Osteocyte (in vitro differentiated cells): ENCODE measurements at places on chromosomes 6 and 20. TPM values are rescaled to one million over a fixed set of nuclear protein-coding genes. Genes with fewer than 3 reads are reported as not detected.

GRCh38 chr6:169862892-169863525 is 111.6 kb downstream of the ERMARD start:
- no peak overlapping the region for H3K4me3 ChIP-seq
- H3K27ac ChIP-seq, result no peak overlapping the region
- no peaks in the 10 kb centered on the region for H3K36me3 ChIP-seq
- peak; percentile 77 for DNase-seq
- no peaks in the 10 kb centered on the region for H3K4me1 ChIP-seq

DNA sequence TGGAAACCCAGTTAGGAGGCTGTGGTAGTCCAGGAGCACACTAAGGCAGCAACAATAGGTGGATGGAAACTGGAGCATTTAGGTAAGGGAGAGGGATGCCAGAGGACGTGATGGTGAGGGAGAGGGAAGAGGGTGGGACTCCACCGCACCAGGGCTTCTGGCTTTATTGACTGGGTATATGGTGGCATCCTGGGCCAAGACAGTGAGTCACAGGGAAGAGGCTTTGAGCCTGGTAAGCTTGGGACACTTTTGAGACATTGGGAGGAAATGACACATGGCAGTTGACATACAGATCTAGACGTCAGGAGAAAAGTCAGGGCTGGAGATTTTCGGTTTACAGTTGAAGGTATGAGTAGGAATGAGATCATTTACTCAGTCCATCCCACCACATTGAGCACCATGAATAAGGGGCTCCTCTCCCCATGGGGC is 14.9 kb downstream of the NT5E start:
- H3K4me1 ChIP-seq, result peaks cover 85% of the 10 kb centered on the region
- H3K4me3 ChIP-seq, result peak overlapping the region; percentile 50
- no peaks in the 10 kb centered on the region for H3K27me3 ChIP-seq
- peak overlapping the region; percentile 99 for H3K27ac ChIP-seq
- H3K36me3 ChIP-seq, result peaks cover 27% of the 10 kb centered on the region

DNA sequence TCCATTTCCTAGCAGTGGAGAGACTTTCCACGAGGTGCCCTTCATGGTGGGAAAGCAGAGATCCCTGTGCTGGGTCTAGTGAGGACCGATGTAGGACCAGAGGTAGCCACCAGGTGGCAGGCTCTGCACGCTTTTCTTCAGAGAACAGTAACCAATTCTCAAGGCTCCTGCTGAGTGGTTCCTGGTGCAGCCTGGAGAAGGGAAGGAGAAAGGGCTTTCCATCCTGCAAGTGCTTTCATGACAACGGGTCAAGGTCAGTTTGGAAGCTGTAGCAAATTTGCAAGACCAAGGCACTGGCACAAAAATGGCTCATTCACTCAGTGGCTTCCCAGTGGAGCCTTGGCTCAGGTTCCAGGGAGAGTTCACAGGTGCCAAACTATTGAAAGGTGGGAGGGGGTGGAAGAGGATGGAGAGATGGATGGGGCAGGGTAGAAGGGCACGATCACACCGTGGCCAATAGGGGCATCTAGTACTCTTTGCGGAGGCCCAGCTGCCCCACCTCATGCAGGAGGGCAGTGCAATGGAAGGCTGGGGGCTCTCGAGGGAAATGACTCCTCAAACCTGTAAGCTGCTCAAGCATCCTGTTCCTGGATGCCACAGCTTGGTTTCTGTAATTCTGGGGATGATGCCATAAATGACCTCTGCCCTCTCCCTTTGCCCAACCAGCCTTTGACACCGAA is 25.5 kb upstream of the KCNK16 start:
- no peaks in the 10 kb centered on the region for H3K36me3 ChIP-seq
- H3K27ac ChIP-seq, result no peak overlapping the region
- peak; percentile 89 for DNase-seq
- no peak overlapping the region for H3K4me3 ChIP-seq

DNA sequence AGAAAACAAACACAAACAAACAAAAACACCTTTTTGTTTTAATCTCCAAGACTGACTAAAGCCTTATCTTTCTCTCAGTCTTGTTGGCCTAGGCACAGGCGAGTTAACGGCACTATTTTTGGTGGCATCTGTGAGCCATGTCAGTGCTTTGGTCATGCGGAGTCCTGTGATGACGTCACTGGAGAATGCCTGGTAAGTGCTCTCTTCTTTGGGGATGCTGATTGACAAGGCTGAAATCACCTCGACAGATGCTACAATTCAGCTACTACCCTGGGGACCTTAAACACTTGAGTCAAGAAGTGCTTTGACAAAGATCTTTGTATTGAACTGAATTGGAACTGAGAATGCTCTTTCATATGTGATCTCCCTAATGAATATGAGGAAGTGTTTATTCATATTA is 384.1 kb downstream of the LAMA2 start:
- H3K4me3 ChIP-seq, result no peak overlapping the region
- DNase-seq, result no peak
- H3K36me3 ChIP-seq, result no peaks in the 10 kb centered on the region

DNA sequence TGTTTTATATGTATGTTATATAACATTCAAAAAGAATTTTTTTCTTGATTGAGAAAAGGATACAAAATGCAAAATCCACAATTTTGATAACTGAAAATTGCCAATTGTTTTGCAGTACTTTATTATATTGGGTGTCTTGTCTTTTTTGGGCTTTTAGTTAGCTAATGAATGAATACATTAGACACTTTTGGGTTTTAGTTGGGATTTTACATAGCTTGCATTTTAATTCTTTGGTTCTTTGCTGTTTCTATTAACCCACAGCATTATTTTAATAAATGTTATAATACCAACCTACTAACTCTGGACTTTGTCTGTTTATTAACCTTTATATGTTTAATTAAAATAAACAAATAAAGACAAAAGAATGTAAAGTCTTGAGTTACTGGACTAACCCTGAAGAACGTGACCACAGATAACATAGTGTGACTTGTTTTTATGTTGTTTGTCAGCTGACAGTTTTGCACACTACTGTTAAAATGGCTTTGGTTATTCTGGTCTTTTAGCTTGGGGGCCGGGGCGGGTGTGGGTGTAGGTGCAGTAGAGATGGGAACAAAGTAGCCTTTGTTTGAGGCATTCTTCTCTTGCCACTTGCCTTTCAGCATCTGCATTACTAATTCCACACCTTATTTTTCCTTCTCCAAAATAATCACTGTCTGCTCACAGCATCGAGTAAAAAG is 159.1 kb downstream of the QKI start:
- peaks cover 12% of the 10 kb centered on the region for H3K4me1 ChIP-seq
- H3K27ac ChIP-seq, result no peak overlapping the region
- H3K4me3 ChIP-seq, result no peak overlapping the region
- H3K36me3 ChIP-seq, result peaks cover 61% of the 10 kb centered on the region

GRCh38 chr6:22925920-22926789 is 356.8 kb downstream of the HDGFL1 start:
- peaks cover 27% of the 10 kb centered on the region for H3K4me1 ChIP-seq
- no peaks in the 10 kb centered on the region for H3K27me3 ChIP-seq
- H3K27ac ChIP-seq, result peak overlapping the region; percentile 31
- no peak overlapping the region for H3K4me3 ChIP-seq
- H3K36me3 ChIP-seq, result no peaks in the 10 kb centered on the region

DNA sequence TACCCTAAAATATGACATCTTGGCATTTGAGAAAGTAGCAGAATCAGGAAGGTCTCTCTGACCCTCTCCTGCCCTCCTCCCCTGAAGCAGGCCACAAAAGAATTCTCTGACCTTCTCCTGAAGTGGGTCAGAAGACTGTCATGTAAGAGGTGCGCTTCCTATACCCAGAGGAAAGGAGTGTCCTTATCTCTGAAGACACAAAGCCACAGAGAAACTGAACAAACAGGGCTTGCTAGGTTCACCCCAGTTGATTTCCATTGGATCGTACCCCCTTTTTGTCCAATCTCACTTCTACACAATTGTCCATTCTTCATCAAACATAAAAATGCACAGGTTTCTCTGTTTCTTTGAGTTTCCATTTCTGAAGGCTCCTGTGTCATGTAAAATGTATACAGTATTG is 272.0 kb upstream of the SOX4 start:
- H3K36me3 ChIP-seq, result peaks cover 2% of the 10 kb centered on the region
- DNase-seq, result no peak
- no peak overlapping the region for H3K4me3 ChIP-seq
- H3K27ac ChIP-seq, result no peak overlapping the region

GRCh38 chr6:12506159-12506558 is 210.4 kb upstream of the PHACTR1 start:
- no peaks in the 10 kb centered on the region for H3K27me3 ChIP-seq
- no peak for DNase-seq
- no peak overlapping the region for H3K4me3 ChIP-seq
- peaks cover 11% of the 10 kb centered on the region for H3K4me1 ChIP-seq

- H3K36me3 ChIP-seq, result no peaks in the 10 kb centered on the region
- no peaks in the 10 kb centered on the region for H3K27me3 ChIP-seq
- no peak overlapping the region for H3K27ac ChIP-seq
- no peak for DNase-seq
- H3K4me1 ChIP-seq, result no peaks in the 10 kb centered on the region
These were observed 289.9 kb downstream of the KIF16B start for GRCh38 chr20:16283307-16283706.

DNA sequence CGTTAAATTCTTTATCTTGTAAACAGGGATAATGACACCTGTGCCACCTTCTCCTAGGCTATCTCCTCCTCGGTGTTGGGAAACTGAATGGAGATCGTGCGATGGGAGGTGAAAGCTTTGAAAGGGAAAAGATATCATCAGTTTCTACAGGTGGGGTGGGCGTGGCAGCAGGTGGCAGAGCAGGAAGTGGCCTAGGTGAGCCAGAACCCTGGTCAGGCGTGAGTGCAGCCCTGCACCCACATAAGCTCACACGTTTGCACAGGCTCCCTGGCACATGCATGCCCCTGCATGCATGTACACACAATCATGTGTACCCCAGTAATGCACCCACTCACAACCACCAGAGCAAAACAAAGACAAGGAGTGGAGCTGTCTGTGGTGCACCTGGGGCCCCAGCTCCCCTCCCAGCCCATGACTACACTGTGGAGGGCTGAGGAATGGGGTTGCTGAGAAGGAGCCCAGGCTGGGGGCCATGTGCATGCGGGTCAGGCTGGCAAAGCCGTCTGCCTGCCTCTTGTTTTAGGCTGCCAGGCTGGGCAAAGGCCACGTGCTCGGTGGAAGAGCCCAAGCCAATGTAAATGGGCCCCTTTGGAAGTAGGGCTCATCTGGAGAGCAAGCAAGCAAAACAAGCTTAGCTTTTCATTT is 61.5 kb downstream of the TFAP2C start:
- no peaks in the 10 kb centered on the region for H3K36me3 ChIP-seq
- H3K4me1 ChIP-seq, result peaks cover 21% of the 10 kb centered on the region
- no peak overlapping the region for H3K4me3 ChIP-seq

DNA sequence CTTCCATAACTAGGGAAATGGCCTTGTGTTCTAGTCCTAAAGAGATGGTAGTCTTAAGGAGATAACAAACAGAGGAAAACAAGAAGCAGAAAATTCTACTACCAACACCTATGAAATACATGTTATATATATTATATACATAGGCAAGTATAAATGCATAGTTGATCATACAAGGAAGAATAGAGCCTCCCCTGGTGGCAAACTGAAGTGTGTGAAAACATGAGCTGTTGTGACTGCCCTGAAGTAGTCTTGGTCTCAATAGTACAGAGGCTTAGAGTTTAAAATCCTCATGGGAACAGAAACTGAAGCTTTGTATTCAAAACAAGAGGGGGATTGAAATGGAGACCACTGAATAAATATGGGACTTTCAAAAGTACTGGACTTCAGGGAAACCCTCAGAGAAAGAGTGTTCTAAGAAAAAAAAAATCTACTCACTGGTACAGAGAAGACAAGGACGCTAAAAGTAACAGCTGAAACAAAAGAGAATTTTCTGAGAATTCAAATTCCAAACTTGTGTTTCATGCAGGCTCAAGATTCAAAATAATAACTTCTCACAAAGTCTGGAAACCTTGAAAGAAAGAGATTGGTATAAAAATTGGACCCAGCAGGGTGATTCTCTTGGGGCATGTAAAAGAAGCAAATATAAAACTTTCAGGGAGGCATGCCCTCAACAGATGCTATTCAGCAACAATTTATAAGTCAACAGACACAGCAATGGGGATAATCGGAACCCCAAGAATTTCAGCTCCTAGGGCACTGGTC is 59.7 kb upstream of the SAMD3 start:
- DNase-seq, result no peak
- H3K27me3 ChIP-seq, result no peaks in the 10 kb centered on the region
- no peak overlapping the region for H3K4me3 ChIP-seq
- H3K36me3 ChIP-seq, result no peaks in the 10 kb centered on the region
- H3K27ac ChIP-seq, result no peak overlapping the region

DNA sequence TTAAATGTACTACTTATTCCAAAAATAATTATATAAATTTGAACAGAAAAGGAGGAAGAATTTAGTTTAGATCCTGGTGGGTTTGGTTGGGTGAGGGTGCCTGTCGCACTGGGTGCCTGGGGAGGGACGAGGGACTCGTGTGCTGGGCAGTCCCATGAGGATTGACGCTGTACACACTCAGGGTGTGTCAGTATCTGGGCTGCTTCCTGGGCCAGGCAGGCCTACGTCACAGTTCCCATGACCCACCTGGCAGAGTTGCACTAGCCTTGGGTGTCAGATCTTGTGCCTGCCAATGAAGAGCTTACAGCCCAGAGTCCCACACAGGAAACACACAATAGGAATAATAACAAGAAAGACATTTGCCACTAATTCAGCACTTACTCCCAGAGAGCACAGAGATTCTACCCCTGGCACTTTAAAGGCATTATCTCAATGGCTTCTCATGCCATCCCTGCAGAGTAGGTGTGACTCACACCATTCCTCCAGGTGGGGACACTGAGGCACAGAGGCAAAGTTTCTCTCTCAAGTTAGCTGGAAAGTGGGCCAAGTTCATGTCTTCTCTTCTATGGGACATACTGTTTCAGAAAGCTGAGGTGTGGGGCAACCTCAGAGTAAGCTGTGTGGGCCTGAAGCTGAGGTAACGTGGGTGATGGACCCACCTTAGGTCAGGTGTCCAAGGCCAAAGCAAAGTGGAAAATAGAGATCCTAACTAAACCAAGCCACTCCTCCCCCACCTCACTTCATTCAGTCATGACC is 1.3 kb upstream of the SDCBP2 start:
- peaks cover 5% of the 10 kb centered on the region for H3K36me3 ChIP-seq
- DNase-seq, result peak; percentile 64
- peaks cover 8% of the 10 kb centered on the region for H3K4me1 ChIP-seq

GRCh38 chr6:11609324-11610071 is 71.9 kb downstream of the TMEM170B start:
- H3K4me3 ChIP-seq, result peak overlapping the region; percentile 53
- peak; percentile 89 for DNase-seq
- no peaks in the 10 kb centered on the region for H3K27me3 ChIP-seq
- H3K27ac ChIP-seq, result peak overlapping the region; percentile 93
- H3K36me3 ChIP-seq, result no peaks in the 10 kb centered on the region

GRCh38 chr6:139823099-139823807 is 448.8 kb upstream of the CITED2 start:
- no peaks in the 10 kb centered on the region for H3K36me3 ChIP-seq
- H3K4me1 ChIP-seq, result peaks cover 35% of the 10 kb centered on the region
- no peak overlapping the region for H3K4me3 ChIP-seq
- H3K27me3 ChIP-seq, result no peaks in the 10 kb centered on the region
- no peak overlapping the region for H3K27ac ChIP-seq
- no peak for DNase-seq

- no peaks in the 10 kb centered on the region for H3K36me3 ChIP-seq
- DNase-seq, result no peak
- H3K4me1 ChIP-seq, result peaks cover 14% of the 10 kb centered on the region
- H3K27ac ChIP-seq, result no peak overlapping the region
- H3K4me3 ChIP-seq, result no peak overlapping the region
- peaks cover 5% of the 10 kb centered on the region for H3K27me3 ChIP-seq
These were observed 101.6 kb upstream of the SOX4 start for GRCh38 chr6:21491955-21492354.

The TMEM181 gene
- total RNA-seq, result 33.2 and 33.5 TPM in 2 replicates

The KLC4 gene
- total RNA-seq, result 39.0 and 44.5 TPM in 2 replicates

The RHAG gene
- total RNA-seq, result not detected in 2 replicates

The GGTLC1 gene
- not detected in 2 replicates for total RNA-seq

The RUNX2 gene
- total RNA-seq, result 25.3 and 28.1 TPM in 2 replicates
